ENCODE measurements at places on chromosomes 5 and 9.

DNA sequence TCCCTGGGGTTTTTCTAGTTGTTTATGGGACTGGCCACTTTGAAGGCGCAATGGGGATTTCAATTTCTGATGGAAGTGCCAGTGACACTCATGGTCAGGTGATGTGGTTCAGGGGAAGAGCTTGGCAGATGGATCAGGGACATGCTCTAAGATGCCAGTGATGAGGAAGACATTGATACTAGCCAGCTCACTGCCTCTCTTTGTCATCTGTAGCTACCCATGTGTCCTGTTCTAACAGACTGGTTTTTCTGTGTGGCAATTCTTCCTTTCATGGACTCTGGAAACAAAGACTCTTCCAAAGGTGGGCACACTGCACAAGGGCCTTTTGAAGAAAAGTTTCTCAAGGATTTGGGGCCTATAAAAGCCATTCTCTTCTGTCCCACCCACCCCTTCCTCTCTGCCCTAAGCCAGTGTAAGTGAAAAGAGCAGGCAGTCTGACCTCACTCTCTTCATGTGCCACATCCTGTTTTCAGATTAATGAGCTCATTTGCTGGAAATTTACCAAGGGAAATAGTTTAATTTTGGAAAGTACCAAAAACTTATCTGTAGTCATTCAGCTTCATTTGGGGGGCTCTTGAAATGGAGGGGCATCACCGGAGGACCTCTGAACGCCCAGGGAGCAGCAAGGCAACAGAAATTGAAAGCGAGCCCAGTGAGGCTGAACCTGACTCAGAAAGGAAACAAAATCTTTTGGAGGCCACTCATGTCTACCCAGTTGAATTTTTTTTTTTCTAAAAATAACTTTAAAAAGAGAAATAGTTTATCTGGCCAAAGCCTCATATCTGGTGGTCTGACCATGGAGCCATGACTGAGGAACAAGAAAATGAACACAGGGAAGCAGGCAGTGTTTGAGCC is 4.9 kb upstream of the TRAF1 start:
- DNase-seq = peak; percentile 75

DNA sequence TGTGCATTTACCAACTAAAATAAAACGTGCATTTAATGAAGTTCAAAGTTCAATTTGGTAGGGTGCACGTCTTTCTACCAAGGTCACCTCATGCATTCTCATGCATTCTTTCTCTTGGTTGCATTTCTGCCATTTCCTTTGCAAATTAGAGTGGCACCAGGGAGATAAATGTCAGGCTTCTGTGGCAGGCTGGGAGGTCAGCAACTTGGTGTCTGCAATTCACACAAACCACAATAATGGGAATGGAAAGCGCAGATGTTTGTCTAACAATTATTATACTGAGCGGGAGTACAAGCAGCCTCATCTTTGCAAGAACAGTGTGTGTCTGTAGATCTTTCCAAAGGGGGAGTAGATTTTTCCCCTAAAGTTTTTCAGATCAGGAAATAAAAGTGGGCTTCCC is 411.7 kb downstream of the DMRT2 start:
- DNase-seq = no peak

GRCh38 chr5:147554261-147554817 is 44.5 kb upstream of the DPYSL3 start:
- DNase-seq = no peak

DNA sequence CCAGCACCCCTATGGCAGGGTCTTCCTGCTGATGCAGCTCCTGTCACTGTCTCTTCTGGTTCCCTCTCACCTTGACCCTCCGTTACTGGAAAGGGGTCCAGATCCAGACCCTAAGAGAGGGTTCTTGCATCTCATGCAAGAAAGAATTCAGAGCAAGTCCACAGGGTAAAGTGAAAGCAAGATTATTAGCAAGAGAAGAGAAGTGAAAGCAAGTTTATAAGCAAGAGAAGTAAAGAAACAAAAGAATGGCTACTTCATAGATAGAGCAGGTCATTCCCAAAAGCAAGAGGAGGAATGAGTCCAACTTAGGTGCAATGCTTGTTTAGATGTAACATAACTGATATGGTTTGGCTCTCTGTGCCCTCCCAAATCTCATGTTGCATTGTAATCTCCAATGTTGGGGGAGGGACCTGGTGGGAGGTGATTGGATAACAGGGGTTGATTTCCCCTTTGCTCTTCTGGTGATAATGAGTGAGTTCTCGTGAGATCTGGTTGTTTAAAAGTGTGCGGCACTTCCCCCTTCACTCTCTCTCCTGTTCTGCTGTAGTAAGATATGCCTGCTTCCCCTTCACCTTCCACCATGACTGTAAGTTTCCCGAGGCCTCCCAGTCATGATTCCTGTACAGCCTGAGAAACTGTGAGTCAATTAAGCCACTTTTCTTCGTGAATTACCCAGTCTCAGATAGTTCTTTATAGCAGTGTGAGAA is 183.3 kb downstream of the MED10 start:
- DNase-seq = no peak

- no peak for DNase-seq
Observed at GRCh38 chr9:5552301-5552700, 42.0 kb downstream of the PDCD1LG2 start.

DNA sequence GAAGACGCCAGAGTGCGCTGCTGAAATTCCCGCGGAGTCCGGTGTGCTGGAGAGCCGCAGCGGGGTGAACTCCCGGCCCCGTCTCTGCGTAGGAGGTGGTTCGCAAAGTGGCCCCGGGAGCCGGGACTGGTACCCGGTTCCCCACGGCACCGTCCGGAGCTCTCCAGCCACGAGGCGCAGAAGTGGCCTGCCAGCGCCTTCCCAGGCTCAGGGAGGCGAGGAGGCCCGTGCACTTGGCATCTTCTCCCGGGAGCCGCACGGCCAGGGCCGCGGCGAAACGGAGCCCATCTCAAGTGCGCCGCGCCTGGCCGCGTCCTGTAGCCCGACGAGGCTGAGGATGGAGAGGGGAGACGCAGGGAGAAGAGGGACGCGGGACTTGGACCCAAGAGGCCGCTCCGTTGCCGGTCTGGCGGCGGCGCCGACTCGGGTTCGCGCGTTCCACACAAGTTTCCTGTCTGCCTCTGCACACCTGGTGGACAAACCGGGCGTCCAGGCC is 1.1 kb upstream of the IRX1 start:
- DNase-seq = no peak

- DNase-seq = peak; percentile 89
Observed at GRCh38 chr5:57299986-57300385, 126.1 kb downstream of the GPBP1 start.

- DNase-seq = no peak
Observed at GRCh38 chr5:112635771-112636731, 101.6 kb upstream of the APC start.

DNA sequence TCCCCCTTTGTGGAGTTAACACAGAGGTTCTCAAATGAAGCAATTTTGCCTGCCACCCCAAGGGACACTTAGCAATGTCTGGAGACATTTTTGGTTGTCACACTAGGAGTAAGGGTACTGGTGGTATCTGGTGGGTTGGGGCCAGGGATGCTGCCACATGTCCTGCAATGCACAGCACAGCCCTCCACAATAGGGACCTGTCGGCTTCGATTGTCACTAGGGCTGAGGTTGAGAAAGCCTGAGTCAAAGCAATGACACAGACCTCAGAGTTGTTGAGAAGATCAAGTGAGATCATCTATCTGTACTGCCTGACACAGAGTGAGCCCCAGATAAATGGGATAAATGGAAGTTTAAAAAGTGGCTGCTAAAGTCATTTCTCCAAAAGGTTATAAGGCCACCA is 249.2 kb upstream of the KLF4 start:
- DNase-seq = no peak

- peak; percentile 63 for DNase-seq
Observed at GRCh38 chr5:116671211-116671736, 96.7 kb upstream of the SEMA6A start.

- no peak for DNase-seq
Observed at GRCh38 chr5:35134278-35135030, 86.7 kb upstream of the AGXT2 start.

DNA sequence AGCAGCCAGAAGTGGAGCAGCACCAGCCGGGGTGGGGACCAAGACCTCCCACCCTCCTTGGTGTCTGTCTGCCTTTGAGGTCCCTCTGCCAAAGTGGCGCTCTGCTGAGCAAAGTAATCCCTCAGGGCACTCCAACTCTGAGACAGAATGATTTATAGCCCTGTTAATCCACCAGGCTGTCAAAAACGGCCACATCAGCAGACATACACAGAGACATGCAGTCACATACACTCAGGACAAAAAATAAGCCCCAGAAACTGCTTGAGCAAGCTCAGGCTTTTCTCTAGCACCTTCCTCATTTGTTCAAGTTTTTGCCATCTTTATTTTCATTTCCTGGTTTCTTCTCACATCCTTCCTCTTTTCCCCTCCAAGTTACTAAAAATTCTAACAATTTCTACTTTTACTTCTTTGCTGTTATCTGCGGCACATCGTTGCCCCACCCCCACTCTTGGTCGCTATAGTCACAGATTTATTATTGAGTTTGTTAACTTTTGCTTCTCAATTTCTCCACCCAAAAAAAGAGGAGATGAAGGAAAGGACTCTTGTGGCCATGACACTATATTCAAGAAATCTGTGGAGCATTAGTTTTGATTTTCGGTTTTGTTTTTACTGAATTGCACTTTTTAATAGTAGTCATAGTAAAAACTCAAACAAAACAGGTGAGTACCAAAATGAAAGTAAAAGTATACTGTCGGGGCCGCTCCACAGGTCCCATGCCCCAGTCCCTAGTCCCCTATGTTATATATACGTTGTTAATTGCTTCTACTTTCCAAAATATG is 17.4 kb upstream of the ADRB2 start:
- peak; percentile 100 for DNase-seq

DNA sequence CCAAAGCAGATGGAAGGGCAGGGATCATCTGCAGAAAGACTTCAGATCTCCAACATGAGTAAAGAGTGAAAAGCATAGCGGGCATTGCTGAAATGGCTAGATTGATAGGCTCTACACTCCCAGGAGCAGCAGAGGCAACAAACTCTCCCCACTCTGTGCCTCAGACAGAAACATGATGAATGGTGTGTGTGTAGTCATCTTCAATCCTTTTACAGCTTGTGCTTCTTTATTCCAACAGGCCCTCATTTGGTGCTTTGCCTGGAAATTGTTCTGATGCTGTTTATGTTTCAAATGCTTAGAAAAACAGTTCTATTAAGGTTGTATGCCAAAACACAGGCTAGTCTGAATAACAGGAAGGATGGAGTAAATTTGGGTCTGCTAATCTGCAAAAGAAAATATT is 176.2 kb downstream of the DMRTA1 start:
- no peak for DNase-seq

Data from MV-4-11 (cell line).